ENCODE measurements at places on chromosomes 1 and 21.

- no peak for DNase-seq
Observed at GRCh38 chr1:117695796-117696490, 90.1 kb downstream of the TENT5C start.

DNA sequence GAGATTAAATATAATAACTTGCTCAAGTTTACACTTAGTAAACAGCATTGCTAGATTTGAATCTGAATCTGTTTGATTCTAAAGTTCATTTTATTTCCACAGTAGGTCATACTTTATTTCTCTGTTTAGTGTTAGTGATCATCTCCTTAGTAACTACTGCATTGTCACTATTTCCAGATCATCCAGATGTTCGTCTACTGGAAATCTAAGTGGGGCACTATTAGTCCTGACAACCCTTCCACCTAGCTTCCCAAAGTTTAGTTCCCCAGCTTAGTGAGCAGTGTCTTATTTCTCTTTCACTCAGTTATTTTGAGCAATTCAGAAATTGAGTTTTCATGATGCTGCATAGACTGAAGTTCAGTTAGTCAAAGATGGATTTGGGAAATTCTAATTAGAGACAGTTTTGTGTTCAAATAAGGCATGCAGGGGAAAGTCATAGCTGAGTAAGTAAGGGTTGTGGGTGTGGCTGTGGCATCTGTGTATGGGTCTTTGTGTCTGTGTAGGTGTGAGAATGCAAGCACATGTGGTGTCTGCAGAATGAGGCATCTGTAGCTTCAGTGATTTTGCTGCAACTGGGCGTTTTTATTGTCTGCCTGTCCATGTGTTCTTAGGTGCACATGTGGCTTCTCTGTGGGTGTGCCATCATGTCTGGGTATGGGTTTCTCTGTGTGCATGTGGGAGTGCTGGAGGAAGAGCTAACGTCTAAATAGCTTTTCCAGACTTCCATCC, 107.3 kb downstream of the NTMT2 start:
- DNase-seq, result no peak

DNA sequence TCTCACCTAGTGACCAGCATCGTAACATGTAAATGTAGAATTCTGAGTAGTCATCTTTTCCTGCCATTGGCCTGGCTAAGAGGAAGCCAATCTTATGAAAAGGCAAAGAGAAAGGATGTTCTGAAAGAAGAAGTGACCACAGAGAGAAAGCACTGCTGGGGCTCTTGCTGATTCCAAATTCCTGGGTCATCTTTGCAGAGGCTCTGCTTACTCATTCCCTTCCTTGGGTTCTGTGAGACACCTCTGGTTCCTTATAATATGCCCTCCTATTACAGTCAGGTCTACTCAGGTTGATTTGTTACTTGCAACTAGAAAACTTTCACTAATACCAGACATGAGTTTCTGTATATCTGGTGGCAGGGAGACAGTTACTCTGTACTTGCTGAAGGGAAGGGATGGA, 198.8 kb upstream of the C8B start:
- no peak for DNase-seq

- no peak for DNase-seq
Observed at GRCh38 chr1:101748077-101748476, 248.6 kb downstream of the OLFM3 start.

DNA sequence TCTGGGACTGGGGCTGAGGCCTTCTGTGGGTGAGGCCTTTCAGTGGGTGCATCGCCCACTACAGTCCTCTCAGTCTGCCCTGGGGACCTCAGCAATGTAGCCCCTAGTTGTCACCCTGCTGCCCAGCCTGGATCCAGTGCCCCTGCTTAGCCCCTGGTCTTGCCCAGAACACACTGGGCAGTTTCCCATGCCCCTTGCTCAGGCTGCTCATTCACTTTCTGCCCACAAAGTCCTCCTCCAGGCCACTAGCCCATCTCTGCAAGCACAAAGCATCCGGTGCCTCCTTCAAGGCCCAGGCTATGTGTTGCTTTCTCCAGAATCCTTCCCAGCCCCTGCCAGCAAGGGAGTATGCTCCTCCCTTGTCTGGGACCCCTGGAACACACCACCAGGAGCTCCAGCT, 5.4 kb upstream of the ADORA1 start:
- DNase-seq, result no peak

GRCh38 chr1:4655674-4656532, 1.5 kb downstream of the AJAP1 start:
- DNase-seq, result no peak

- no peak for DNase-seq
Observed at GRCh38 chr1:94408104-94408830, 9.9 kb upstream of the ABCD3 start.

DNA sequence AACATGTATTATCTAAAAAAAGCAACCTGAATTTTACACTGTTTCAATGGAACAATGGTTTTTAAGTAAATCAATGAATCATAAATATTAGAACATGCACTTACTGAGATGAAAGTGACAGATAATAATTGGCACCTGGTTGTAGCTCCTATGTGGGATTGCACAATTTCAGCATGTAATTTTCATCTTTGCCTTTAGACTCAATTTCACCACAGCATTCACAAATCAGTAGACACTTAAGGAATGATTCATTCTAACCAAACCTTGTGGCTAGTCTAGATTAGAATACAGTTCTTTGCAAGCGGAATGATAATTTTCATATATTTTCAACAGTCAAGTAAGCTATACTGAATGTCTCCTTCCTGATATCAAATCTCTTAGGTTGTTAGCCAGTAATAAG, 853.4 kb downstream of the KCNT2 start:
- no peak for DNase-seq

DNA sequence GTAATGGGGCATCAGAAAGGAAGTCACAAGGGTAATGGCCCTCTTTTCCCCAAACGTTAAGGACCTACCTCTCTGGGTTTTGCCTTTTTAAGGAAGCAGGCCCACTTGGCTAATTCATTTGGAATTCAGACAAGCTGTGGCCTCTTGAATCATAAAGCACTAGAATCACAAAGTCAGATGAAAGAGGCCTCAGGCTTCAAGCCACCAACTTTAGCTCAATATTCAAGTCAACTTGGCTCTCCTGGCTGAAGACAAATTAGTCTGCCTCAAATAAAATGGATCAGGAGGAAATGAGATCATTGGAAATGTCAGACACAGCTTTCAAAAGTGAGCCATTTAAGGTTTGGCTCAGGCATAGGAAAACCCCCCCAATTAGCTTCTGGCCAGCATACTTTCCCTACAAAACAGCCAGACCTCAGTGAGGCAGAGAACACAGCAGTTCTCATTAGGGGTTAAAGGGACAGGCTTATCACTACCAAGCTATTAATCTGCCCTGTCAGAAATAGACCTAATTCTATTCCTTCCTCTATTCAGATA, 34.3 kb downstream of the SLC35D1 start:
- no peak for DNase-seq

DNA sequence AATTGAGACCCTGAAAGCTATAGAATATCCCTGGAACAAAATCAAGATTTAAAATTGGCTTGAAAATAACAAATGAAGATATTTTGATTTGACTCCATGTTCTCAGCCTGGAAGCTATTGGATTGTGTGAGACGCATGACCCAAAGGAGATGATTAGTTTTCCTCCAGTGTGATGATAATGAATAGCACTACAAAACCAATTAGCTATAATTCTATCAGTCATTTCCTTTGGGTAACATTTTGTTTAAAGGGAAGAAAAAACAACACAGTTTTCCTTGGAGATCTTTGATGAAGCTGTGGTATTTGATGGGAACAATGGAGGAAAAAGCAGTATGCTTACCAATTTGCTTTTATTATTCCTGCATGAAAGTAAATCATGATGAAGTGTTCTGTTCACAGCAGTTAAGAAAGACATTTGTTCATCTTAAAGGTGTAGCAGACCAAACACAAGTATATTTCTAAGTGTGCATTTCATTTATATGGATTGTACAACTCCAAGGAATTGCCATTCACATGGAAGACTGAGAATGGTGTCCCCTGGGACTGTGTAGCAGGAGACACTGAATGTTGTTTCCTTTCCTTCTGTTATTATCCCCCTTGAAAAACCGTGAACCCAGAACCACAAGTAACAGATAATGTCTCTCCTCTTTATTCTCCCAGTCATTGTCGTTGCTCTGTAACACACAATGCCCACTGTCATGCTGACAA, 111.4 kb downstream of the CACHD1 start:
- DNase-seq, result no peak

DNA sequence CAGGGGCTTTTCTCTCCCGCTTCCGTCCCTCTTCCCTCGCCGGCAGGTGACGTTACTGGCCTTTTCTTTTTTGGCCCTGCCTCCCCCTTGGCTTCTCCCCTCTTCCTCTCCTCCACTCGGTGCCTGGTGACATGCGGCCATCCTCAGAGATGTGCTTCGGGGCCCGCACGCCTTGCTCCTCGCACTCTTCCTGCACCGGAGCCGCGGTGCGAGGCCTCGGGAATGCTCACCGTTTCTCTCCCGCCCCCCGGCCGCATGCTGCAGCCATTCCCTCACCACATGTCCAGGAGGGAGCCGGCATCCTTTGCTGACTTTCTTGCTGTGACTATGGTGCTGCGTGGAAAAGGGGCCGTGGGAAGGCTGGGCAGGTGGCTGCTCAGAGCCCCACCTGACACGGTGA, 39.3 kb downstream of the PDE9A start:
- DNase-seq, result no peak

DNA sequence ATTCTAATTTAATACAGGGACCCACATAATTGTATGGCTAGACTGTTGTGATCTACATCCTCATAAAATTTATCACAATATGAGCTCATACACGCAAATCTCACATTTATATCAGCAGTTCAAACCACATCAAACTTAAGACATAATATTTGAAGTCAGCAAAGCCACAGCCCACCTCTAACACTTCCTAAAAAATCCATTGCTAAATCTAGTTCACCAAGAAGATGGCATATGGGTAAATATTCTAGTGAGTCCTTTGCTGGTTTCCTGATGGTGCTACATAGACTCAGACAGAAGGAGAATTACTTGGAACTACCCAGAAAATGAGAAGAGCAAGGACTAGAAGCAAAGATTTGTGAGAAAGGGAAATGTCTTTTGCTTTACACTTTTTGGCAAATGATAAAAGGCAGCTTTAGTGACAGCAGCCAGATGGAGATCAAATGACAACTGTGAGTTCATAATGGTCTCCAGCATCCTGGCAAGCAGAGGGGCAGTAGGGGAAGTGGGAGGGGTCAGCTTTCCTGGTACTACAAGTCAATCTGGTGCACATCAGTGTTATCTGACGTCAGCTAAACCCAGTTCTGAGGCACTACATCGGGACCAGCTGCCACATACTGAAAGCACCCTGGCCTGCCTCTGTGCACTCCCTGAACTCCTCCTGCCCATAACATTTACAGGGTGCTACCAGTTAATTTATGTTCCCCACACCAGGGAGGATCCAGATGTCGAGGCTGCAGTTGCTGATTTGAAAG, 10.6 kb upstream of the GADD45A start:
- peak; percentile 55 for DNase-seq

DNA sequence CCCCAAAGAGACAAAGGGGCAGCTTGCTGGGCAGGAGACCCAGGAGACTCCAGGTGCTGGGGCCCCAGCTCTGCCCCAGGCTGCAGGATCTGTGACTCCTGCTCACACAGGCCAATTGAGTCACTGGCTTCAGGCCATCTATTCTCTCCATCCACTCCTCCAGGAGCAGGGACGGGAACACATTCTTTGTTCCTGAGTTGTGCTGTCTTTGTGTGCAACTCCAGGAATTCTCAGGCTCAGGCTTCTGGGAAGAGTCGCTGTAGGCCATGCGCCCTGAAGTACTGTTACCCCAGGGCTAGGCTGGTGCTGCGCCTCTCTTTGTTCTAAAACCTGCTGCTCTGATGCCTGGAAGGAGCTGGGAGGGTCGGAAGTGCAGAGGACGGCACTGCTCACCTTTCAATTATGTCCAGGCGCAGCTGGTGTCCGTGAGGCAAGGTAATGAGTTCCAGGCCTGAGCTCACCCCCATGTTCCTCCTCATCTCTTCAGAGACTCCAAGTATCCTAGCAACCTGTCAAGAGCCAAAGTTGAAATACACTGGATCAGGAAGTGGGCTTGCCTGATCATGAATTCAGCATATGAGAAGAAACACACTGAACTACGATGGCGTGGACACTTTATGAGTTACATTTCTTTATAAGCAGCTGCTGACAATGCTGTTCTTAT, 105.9 kb downstream of the BCAR3 start:
- no peak for DNase-seq

DNA sequence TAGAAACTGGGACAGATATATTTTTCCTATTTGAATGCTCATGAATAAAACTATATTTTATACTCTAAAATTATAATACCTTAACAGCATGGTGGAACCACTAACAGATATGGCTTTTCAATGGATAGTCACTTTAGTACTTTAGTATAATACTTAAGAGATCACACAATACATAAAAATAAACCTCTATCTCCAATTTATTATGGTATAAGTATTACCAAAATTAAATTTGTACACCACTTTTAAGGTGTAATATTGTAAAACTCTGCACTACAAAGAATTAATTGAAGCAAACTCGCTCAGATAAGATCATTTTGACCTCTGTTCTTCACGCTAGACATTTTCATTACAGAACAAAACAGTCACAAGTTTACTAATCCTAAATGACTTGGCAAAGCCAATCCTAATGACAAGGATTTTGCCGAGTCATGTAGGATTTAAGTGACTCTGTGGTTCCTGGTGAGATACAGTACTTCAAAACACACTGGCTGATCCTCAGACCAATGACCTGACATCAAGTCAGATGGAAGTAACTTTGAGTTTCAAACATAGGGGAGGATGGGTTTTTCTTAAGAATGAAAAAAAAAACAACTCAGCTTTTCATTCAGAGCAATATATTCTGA, 200.6 kb downstream of the SMYD3 start:
- DNase-seq, result no peak

- DNase-seq, result no peak
Observed at GRCh38 chr1:39187275-39188046, 17.0 kb upstream of the MACF1 start.

GRCh38 chr1:78058670-78059069, 12.9 kb downstream of the GIPC2 start:
- no peak for DNase-seq

DNA sequence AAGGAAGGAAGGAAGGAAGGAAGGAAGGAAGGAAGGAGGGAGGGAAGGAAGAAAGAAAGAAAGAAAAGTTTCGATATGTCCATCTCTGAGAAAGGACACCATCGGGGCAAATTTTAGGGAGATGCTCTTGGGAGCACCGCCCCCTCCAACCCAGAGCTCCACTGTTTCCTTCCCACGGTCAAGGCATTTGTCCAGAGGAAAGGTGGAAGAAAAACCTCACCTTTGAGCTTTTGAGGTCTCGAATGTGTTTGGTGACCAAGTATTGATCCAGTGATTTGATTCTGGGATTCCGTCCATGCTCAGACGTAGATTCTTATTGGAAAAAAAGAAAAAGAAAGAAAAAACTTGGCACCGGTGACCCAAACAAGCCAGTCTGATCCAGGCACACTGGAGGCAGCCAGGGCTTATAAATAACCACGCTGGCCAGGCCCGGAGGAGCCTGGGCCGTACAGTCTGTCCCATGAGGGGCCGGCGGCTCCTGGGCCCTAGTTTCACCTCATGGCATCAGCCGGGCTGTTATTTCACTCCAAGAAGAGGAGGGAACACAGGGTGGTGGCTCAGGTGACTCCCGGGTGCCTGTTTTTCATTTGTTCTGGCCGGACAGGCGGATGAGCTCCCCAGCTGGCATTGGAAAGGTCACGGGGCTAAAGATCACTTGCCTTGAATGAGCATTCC, 36.1 kb upstream of the SLC25A33 start:
- DNase-seq, result no peak

Data from activated CD8-positive, alpha-beta memory T cell treated with anti-CD3 and anti-CD28 coated beads, Interleukin-2, amount 50 U/mL, for 48 hours (primary cell).